ENCODE measurements at places on chromosomes 11 and 22.

- DNase-seq = no peak
Observed at GRCh38 chr11:84558085-84558905, 1068.8 kb downstream of the DLG2 start.

DNA sequence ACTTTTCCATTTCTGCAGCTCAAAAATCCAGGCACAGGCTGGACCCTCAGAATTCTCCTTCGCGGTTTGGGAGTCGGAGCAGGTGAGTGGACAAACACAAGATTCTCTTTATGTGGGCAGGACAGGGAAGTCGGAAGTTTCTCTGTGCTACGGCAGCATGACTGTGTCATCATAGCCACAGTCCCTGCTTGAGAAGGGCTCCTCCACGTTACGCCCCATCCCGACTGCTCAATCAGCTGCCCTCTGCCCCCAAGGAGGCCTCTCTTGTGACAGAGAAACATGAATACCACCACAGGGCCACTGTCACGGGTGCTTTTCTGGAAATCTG, 89.0 kb upstream of the SHISAL1 start:
- no peak for DNase-seq

DNA sequence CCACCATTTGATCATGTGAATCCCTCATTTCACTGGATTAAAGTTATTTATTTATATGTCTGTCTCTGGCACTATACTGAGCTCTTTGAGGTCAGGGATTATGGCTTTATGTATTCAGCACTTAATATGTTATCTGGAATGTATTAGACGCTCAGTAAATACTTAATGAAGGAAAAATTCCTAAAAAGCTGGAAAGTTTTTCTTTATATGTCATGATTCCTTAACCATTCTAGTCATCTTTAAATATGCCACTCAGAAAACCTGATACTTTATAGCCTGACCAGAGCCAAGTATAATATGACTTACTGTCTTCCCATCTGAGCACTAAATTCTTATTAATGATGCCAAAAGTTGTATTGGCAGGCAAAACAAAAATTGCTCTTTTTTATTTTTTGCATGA, 27.1 kb downstream of the RNF169 start:
- DNase-seq = no peak

DNA sequence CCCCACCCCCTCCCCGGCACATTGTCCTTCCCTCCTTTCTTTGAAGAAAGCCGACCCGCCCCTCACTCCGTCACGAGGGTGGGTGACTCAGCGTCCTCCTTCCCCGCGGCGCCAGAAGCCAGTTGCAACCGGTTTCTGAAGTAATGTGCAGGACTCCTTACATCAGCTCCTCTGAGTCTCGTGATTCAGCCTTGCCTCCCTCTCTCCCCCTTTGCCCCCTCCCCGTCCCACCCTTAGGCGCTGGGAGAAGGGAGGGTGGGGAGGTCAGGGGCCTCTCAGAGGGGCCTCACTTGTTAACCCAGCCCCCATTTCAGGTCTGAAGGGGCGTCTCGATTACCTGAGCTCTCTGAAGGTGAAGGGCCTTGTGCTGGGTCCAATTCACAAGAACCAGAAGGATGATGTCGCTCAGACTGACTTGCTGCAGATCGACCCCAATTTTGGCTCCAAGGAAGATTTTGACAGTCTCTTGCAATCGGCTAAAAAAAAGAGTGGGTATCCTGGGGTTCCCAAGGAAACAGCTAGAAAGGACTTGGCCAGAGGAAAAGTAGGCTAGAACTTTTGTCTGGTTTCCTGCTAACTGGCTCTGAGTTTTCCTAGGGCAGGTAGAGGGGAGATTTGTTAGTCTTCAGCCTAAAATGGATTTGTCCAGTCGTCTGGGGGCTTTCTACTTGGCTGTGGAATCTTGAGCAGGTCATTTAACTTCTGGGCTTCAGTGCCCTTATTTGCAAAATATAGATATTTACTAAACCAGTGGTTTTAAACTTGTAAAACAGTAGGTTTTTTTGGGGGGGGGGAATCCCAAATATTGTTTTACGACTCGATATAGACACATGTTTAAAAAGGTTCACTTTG, 1.1 kb downstream of the SLC3A2 start:
- peak; percentile 80 for DNase-seq

DNA sequence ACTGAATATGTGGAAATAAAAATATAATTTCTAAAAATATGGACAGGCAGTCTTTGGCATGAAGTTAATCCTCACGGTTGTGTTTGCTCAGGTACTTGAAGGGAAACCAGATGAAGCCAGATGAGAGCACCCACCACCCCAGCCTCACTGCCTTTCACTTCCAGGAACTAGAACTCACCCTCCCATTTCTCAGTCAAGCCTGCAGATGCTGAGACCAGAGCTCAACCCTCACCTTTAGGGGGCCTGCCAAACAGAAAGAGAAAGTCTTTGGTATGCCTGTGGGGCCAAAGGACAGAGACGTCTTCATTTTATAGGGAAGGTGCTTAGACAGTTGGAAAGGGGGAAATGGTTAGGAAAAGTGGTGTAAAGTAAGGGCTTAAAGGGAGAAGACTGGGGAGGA, 252.8 kb upstream of the PLET1 start:
- DNase-seq = no peak

DNA sequence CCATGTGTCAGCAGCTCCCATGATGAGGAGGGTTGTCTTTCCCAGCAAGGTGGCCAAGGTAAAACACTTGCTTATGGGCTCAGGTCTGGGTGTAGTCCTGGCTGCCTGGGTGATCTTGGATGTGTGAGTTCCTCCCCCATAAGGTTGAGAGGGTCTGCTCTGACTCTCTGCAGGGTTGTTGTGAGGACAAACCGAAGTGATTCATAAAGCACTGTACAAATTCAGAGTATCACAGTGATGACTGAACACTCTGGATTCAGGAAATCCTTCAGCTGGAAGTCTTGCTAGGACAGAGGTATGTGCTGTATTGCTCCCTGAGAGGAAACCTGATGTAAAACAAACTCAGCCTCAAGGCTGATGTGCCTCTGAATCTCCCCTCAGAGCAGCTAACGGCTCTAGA, 220.9 kb upstream of the PITPNB start:
- DNase-seq = no peak

- DNase-seq = no peak
Observed at GRCh38 chr22:39297490-39298240, 21.8 kb downstream of the RPL3 start.

- DNase-seq = no peak
Observed at GRCh38 chr11:123976770-123977560, 616 bp downstream of the OR10S1 start.

GRCh38 chr22:42792453-42792908, 64.6 kb downstream of the ARFGAP3 start:
- DNase-seq = no peak

DNA sequence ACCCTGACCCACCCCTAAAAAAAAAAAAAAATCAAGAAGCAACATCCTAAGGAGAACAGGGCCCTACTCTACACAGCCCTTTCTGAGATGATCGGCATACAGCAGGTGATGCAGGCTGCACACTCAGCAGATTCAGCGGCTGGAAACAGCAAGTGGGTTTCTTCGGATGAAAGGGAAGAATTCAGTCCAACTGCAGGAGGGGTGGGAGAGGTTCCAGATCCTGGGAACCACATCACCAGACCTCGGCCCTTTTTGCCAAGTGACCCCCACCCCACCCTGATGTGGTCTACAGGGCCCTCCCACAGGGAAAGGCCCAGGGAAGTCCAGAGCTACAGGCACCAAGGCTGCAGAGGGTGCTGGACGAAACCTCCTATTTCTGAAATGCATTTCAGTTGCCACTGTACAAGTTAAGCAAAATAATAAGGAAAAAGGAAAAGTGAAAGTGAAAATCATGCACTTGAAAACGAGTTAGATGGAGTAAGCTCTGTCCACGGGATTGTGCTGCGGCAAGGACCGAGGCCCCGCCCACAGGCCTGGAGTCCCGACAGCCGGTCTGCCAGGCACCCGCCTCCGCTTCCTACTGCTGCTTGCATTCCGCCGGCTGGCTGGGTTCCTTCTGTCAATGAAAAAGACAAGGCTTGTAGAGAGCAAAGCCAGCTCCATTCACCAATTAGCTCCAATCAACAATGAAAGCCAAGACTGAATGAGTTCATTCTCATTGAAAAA, 16.0 kb upstream of the PHLDA2 start:
- no peak for DNase-seq

GRCh38 chr22:44207981-44208317, 27.2 kb downstream of the PARVG start:
- no peak for DNase-seq

DNA sequence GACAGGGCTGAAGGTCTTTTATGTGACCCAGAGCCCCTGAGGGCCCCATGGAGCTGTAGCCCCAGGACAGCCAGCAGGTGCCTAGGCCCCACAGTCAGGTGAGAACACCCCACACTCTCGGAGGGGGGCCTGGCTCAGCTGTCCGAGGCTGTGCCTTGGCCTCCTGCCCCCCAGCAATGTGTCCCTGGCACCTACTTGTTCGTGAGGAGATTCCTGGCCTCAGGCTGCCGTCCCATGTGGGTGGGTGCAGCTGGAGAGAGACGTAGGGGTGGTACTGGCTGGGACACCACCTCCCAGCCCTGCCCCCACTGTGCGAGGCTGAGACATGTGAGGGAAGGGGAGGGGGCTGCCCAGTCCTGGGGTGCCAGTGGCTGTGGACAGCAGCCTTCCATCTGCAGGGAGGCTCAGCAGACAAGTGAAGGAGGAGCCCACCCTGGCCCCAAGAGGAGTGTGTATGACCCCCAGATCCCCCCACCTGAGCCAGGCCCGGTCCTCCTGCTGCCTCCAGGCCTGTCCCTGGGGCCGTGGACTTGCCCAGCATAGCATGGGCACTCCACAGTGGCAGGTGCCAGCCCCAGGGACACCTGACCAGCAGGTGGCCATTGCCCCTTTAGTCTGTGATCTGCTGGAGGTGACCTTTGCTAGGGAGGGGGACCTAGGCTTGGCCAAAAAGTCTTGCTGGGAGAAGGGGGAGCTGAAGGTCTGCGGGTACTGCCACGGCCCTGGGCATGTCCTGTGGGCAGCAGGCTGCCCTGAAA, 17.0 kb downstream of the IL17REL start:
- no peak for DNase-seq

GRCh38 chr11:15575409-15575808, 460.7 kb downstream of the INSC start:
- DNase-seq = no peak

GRCh38 chr22:23850136-23850611, 7.5 kb upstream of the SLC2A11 start:
- DNase-seq = no peak

- DNase-seq = no peak
Observed at GRCh38 chr11:76617553-76618265, 52.8 kb downstream of the LRRC32 start.

- no peak for DNase-seq
Observed at GRCh38 chr11:17601256-17601671, 54.2 kb downstream of the OTOG start.

DNA sequence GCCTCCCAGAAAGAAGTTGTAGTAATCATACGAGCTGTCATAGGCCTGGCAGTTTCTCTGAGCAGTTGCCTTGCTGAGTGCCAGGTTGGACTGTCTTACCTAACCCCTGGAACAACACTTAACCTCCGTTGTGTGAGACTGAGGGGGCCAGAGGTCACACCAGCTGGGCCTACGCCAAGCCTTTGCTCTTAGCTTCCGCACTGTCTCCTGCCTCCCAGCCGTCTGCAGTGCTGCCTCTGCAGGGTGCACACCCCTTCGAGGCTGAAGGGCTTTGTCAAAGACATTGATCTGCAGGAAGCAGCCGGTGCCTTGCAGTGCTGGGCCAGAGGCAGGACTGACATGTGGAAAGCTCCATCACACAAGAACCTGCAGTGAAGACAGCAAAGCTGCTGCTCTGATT, 16.7 kb downstream of the TAB1 start:
- no peak for DNase-seq

DNA sequence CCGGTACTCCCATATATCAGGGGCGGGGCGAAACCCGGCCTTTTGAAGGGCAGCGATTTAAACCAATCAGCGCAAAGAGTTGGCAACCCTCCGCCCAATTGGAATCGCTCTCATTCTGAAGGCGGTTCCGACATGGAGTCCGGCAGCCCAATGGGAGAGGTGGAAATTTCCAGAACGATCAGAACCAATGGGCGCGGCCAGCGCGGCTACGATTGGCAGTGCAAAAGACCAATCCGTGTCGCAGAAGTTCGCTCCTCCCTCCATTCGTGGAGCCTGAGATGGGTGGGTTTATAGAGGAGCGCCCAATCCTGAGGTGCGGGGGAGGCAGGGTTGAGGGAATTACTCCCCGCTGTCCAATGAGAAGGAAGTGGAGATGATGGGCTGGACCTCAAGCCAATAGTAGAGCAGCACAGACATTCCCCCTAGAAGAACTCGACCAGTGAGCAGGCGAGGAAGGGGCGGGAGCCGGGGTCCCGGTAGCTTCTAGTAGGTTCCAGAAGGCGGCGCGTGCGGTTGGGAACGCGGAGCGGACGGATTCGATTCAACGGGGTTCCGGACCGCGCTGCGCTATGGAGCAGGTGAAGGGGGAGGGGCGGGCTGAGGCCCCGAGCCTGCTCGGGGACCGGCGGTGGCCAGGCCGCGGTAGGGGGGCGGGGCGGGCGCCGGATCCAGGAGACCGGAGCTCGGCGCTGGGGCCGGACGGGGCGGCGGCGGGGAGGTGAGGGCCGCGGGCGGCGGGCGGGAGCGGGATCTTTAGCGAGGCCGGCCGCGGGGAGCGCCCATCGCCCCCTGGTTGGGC, at the start of gene STIP1:
STIP1 (plus strand) TSS at position 479 of the 799 bp plus-strand sequence; CDS start at position 570, 91 bp downstream.
- peak; percentile 100 for DNase-seq

DNA sequence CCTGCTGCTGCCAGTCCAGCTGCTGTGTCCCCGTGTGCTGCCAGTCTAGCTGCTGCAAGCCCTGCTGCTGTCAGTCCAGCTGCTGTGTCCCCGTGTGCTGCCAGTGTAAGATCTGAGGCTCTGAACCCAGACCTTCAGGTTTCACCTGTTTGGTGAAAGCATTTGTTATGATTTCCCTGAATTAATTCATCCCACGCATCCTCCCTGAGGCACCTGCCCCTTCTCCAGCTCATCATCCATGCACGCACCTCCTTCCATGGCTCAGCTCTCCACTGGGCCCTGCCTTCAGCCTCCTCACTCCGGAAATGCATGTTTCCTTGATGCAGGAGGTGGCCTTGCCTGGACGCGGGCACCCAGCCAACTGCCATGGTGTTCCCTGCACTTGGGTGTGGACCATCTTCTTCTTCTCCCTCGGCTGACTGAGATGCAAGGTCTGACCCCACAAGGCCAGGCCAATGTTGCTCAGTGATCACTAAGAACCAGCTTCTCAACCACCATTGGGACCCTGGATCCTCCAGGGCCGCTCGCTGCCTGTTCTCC, 788 bp downstream of the KRTAP5-10 start:
- no peak for DNase-seq

GRCh38 chr22:37498289-37498909, 12.2 kb upstream of the MFNG start:
- no peak for DNase-seq

GRCh38 chr11:33701302-33702230, 940 bp upstream of the C11orf91 start:
- peak; percentile 27 for DNase-seq
